Naive thymus-derived CD8-positive, alpha-beta T cell (primary cell): ENCODE measurements at places on chromosomes 4 and X. TPM values are rescaled to one million over a fixed set of nuclear protein-coding genes. Genes with fewer than 3 reads are reported as not detected.

The EGF gene
- polyA plus RNA-seq, result not detected

The SMAD1 gene
- polyA plus RNA-seq, result 0.34 TPM

The PPBP gene
- 0.52 TPM for polyA plus RNA-seq

The FAM149A gene
- 0.12 TPM for polyA plus RNA-seq

The PNMA6A gene
- not detected for polyA plus RNA-seq

The NSUN7 gene
- polyA plus RNA-seq, result not detected

The MORF4L2 gene
- 66.3 TPM for polyA plus RNA-seq

The ARX gene
- not detected for polyA plus RNA-seq

The NDST4 gene
- polyA plus RNA-seq, result not detected

The HAND2 gene
- polyA plus RNA-seq, result not detected

The CPLX1 gene
- not detected for polyA plus RNA-seq

The MRPL1 gene
- 35.6 TPM for polyA plus RNA-seq

DNA sequence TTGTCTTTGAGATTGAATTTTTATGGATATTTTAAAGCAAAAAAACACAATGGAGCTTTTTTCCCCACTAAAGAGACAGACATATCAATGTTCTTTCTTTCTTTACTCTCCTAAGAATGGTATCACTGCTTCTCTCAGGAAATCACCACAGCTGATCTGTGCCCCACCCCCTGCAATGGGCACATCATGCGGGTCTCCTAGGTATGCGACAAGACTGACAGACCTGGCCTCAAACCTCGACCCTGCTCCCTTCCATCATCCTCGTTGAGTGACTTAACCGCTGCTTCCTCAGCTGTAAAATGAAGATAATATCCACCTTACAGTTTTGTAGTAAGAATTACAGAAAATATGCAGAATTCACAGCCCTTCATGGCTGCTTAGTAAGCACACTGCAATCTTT, 58.3 kb downstream of the LEF1 start:
- DNase-seq, result no peak

- no peak for DNase-seq
These were observed 58.0 kb downstream of the RHOH start for GRCh38 chr4:40254608-40255392.

DNA sequence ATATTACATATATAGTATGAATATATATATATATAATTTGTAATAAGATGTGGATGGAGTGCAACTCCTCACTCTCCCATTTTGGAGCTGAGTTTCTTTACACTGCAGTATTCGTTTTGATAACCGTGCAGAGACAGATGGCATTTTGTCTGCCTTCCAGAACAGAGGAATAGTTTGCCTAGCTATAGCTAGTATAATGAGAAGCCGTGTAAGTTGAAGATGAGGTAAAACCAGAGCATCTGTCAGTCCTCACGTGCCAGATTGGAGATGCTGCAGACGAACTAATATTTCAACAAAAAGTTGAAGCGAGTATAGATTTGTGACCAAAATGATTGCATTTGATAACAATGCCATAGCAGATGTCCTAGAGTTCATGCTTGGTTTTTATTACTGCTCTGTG, 180.6 kb downstream of the FMR1NB start:
- no peak for DNase-seq

- DNase-seq, result no peak
These were observed 637.3 kb downstream of the BCOR start for GRCh38 chrX:39460499-39460898.

GRCh38 chr4:1093391-1094335, 19.7 kb downstream of the RNF212 start:
- no peak for DNase-seq

GRCh38 chr4:172650758-172651530, 517.7 kb upstream of the GALNT7 start:
- no peak for DNase-seq

DNA sequence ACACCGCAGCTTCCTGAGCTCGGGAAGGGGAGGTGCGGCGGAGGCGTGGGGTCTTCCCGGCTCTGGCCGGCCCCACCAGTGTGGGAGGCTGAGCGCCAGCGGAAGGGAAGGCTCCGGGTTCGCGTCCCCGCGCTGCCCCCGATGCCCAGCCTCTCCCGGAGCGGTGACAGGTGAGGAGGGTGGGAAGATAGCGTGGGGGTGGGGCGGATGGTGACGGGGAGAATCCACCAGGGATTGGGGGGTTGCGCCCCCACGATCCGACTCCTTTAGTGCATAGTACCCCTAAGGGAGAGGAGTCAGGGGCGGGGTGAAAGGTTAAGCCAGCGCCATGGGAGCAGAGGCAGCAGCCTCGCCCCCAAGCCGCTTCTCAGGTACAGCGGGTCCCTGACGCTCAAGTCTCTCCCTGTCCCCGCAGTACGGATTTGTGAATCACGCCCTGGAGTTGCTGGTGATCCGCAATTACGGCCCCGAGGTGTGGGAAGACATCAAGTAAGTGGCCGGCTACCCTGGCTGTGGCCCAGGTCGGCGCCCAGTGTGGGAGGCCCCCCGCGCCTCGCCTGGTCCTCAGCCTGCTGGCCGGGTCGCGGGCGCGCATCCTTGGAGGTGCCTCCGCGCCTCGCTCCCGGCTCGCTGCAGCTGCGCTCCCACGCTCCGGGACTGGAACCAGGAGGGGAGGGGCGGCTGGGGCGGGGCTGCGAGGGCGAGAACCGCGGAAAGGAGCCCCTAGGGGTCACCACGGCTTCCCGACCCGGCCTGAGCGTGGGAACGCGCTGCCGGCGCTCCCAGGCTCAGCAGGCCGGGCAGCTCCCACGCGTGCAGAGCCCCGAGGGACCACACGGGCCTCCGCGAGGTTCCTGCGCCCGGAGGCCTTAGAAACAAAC, 791 bp downstream of the GUCY1B1 start:
- peak; percentile 5 for DNase-seq

GRCh38 chr4:167775375-167775774, 317.0 kb upstream of the ANXA10 start:
- no peak for DNase-seq

- DNase-seq, result no peak
These were observed 4.1 kb upstream of the UGT2B7 start for GRCh38 chr4:69092190-69092589.

- DNase-seq, result peak; percentile 96
These were observed at the start of gene YTHDC1 for GRCh38 chr4:68349649-68350360. YTHDC1 (minus strand) TSS chr4:68350090; CDS start chr4:68349753, 337 bp downstream.

- no peak for DNase-seq
These were observed 9.8 kb downstream of the ATP2B3 start for GRCh38 chrX:153527208-153527607.

- DNase-seq, result no peak
These were observed 9.2 kb downstream of the BMX start for GRCh38 chrX:15509845-15510244.

DNA sequence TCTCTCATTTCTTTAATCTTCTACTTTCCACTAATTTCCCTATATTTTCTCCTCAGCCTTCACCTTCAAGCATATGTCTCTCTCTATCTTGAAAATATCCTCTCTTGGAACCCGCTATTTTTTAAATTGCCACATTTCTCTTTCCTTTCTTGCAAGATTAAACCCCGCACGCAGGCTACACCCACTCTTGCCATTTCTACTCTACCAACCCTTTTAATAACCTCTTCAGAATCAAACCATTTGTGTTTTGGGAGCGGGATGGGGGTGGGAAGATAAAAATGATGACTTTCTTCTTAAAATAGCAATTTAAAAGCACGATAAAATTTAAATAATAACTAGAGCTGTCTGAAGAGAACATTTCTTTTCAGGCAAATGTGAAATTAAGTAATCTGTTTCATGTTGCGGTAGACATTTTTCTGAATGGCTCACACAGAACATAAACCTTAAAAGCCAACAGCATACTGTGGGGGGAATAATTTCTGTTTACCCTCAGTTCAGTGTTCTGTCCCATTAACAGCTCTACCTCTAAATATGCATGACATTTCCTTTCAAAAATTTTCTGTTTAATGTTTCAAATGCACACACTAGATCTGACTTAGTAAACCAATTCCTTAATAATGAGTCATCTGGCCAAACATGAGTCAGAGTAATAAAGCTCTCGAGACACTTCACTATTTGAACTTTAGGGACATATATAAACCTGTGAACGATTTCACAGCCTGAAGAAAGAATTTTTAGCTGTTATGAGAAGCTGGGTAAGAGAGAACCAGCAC, 20.5 kb downstream of the ARSJ start:
- no peak for DNase-seq

GRCh38 chr4:25578432-25578831, 77.2 kb upstream of the SLC34A2 start:
- DNase-seq, result no peak

GRCh38 chr4:185535612-185536410, 504 bp upstream of the PDLIM3 start:
- DNase-seq, result no peak

- no peak for DNase-seq
These were observed 180.8 kb upstream of the BCOR start for GRCh38 chrX:40278340-40279090.

DNA sequence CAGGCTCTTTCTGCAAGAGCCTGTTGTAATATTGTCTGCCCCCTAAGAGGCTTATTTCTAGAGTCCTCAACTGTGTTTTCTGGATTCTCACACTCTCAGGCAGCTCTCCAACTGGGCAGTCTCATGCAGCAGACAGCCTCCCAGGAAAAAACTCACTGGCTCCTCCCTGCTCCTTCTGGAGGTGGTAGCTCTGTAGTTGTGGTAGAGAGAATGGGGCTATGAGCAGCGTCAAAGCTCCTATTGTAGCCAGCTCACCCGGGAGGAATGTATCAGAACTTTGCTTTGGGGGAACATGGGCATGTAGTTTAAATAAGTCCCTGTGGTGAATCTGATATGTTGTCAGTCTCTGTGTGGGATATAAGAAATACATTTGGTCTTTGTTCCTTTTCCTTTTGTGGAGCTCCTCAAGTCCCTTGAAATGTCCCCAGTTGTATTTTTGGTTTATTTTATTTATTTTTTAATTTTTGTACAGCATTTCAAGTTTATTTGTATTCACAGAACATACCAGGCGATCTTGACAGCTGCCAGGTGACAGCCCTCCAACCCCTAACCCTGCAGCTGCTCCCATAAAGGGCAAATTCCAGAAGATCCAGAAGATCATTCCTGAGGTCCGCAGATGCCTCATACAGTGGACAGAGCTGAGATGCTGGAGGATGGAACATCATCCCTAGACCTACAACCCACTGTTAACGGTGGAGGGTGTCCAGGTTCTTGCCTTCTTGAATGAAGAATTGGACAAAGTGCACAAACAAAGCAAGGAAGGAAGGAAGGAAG, 45.7 kb downstream of the TRIM61 start:
- DNase-seq, result no peak

DNA sequence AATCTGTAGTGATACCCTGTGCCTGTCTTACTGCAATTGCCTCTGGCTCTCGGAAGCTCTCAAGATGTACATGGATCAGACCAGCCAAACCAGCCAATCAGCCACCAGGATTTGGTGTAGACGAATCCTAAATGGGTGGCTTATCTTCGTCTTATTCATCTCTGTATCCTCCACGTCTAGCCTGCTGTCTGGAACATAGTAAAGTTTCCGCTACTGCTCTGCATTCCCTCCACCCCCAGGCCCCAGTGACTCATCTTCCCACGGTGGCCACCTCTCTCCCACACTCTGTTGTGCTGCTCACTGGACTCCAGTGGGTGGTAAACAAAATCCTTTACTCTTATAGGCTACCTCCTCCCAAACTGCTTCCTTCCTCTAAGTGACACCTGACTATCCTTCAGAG, 37.8 kb downstream of the SEPTIN6 start:
- no peak for DNase-seq

GRCh38 chr4:55431710-55432336, 36.1 kb downstream of the TMEM165 start:
- DNase-seq, result no peak

DNA sequence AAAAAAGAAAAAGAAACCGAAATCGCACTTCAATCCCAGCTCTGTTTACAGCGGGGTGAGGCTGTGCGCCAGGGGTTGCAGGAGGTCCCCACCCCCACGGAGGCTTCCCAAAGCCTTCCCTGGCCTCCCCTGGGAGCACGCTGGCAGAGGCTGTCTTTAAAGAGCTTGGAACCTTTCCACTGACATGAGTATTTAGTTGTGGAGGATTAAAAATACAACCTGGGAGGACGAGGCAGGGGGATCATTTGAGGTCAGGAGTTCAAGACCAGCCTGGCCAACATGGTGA, 69.1 kb downstream of the PPP2R2C start:
- no peak for DNase-seq

DNA sequence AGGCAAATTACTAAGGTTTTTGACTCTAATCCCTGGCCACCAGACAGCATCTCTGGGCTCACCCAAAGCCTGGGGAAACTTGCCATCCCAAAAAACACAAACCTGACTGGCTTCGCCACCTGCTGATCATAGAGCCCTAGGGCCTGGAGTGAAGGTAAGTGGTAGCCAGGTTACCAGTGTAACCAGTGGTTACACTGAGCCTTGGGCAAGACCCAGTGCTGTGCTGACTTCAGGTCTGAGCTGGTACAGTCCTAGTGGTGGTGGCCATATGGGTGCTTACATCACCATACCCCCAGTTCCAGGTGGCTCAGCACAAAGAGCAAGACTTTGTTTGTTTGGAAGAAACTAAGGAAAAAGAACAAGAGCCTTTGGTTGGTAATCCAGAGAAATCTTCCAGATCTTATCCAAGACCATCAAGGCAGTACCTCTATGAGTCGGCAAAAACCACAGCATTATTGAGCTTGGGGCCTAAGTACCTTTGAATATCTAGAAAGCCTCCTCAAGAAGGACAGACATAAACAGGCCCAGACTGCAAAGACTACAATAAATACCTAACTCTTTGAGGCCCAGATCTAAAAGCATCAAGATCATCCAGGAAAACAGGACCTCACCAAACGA, 13.7 kb downstream of the MED14 start:
- DNase-seq, result no peak

- DNase-seq, result no peak
These were observed 3.0 kb downstream of the GPR174 start for GRCh38 chrX:79147477-79147876.

- DNase-seq, result no peak
These were observed 242.4 kb downstream of the ARHGAP24 start for GRCh38 chr4:85717351-85717750.

DNA sequence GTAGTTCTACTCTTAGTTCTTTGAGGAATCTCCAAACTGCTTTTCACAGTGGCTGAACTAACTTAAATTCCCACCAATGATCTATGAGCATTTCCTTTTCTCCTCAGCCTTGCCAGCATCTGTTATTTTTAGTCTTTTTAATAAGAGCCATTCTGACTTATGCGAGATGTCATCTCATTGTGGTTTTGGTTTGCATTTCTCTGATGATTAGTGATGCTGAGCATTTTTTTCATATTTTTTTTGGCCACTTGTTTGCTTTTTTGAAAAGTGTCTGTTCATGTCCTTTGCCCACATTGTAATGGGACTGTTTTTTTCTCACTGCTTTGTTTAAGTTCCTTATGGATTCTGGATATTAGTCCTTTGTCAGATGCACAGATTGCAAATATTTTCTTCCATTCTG, 21.5 kb upstream of the PHKA1 start:
- no peak for DNase-seq

- no peak for DNase-seq
These were observed 10.3 kb downstream of the CTBP1 start for GRCh38 chr4:1238676-1239000.

- DNase-seq, result no peak
These were observed 10.5 kb upstream of the GJB1 start for GRCh38 chrX:71212536-71212935.

GRCh38 chr4:168451744-168452390, 28.4 kb downstream of the DDX60L start:
- DNase-seq, result no peak

GRCh38 chr4:3521621-3522325, 10.4 kb downstream of the LRPAP1 start:
- no peak for DNase-seq

- DNase-seq, result no peak
These were observed 41.0 kb downstream of the PCDH10 start for GRCh38 chr4:133190098-133190497.
